Iris pigment epithelial cell (primary cell): ENCODE measurements at places on chromosomes 1 and 21.

GRCh38 chr1:86052948-86053698 is 103.4 kb downstream of the COL24A1 start:
- DNase-seq = peak; percentile 17

- peak; percentile 31 for DNase-seq
These were observed 13.6 kb downstream of the THAP3 start for GRCh38 chr1:6638226-6638625.

- DNase-seq = no peak
These were observed 11.0 kb upstream of the CELSR2 start for GRCh38 chr1:109238382-109238781.

DNA sequence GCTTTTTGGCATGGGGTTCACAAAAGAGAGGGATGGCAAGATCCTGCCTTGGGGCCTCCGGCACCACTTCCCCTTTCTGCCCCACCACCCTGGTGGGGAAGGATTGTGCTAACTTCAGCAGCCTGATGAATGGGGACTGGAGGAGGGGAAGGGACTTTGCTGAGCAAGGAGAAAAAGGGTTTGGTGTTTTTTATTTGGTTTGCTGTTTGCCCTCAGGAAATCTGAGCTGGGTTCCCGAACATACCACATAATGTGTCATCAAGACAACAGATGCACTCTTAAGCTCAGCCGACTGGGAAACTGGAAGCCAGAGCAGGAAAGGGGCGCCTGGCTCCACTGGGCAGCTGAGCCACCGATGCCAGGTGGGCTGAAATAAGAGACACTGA is 19.8 kb downstream of the OLFML2B start:
- peak; percentile 86 for DNase-seq
